Stimulated activated CD4-positive, alpha-beta T cell treated with anti-CD3 and anti-CD28 coated beads, Interleukin-12 subunit alpha, Interleukin-12 subunit beta, amount 100 ng/mL, for 24 hours (primary cell): ENCODE measurements at places on chromosomes 6 and 20.

- no peak for DNase-seq
These were observed 426.4 kb downstream of the PREX1 start for GRCh38 chr20:48401359-48401758.

GRCh38 chr20:34472246-34472925, 43.8 kb upstream of the DYNLRB1 start:
- no peak for DNase-seq

DNA sequence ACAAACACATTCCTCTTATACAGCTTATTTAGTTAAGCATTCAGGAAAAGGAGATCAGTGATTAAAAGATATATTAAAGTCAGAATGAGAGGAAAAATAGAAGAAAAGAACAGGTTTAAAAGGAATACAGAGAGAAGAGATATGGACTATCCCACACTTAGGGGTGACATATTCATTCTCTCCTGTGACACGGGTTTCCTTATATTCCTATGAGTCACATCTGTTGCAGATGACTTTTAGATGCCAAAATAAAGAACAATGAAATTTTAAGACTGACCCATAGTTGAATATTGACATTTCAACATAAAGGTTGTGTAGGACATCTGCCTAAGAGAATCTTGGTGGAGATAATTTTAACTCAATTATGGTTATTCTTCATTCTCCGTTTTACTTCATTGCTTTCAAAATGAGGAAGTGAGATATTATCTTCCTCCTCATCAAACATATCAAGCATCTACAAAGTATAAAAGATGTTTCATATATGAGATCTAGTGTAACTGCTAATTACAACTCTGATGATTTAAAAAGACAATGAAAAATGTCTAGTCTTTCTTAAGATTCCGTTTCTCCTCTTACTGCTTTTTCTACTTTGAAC, 1336.7 kb upstream of the CITED2 start:
- DNase-seq = no peak

DNA sequence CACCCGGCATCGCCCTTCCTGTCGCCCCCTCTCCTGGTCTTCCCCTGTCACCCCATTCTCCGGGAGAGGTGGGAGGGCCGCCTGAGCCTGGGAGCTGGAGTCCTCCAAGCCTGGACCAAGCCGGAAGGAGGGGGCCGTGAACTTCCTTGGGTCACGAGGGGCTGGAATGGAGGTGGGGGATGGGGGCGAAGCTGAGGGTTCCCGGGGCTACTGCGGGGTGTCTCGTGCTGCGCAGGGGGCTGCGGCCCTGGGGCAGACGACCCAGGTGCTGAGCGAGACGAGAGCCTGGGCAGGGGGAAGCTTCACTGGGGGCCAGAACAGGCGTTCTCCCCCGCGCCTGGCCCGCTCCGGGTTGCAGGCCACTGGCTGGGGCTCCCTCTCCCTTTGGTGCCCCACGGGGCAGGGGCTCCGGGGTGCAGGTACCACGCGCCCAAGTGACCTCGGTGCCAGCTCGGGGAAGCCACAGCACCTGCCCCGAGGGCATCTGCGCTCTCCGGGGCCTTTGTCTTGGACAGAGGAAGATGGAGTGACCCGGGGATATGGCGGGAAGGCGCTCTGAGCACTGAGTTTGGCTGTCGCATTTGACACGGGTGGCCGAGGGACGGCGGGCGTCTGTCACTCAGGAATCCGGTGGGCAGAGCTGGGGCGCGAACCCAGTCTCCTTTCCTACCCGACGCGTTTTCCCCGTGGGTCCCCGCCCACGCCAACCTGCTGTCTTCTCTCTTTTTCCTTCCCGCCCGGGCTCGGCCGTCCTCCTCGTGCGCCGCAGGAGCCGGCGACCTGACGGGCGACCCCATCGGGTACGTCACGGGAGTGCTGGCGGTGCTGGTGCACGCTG, 1.2 kb downstream of the SLC35D3 start:
- DNase-seq = no peak

- DNase-seq = no peak
These were observed 31.8 kb upstream of the DAAM2 start for GRCh38 chr6:39760226-39760952.

GRCh38 chr20:15814911-15815310, 758.3 kb downstream of the KIF16B start:
- DNase-seq = no peak

GRCh38 chr20:24490598-24490997, 21.2 kb downstream of the SYNDIG1 start:
- no peak for DNase-seq

DNA sequence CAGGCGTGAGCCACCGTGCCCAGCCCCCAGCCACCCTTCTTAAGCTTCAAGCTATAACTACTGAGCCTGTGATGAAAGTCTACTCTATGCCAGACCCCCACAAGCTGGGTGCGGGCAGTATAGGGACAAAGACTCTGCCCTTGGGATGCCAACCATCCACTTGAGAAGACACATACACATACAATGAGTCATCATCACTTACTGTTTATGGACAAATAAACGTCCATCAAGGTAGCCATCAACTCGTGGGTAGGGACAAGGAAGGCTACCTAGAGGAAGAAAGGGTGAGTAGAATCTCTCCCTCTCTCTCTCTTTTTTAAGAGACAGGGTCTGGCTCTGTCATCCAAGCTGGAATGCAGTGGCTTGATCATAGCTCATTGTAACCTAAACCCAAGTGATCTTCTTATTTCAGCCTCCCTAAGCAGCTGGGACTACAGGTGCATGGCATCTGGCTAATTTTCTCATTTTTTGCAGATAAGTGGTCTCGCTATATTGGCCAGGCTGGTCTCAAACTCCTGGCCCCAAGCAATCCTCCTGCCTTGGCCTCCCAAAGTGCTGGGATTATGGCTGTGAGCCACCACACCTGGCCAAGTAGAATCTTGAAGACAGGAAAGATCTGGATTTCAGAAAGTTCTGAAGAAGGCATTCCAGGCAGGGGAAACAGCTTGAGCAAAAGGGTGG, 2.6 kb upstream of the TP53INP2 start:
- no peak for DNase-seq

GRCh38 chr6:44498436-44498835, 110.9 kb downstream of the CDC5L start:
- DNase-seq = no peak

DNA sequence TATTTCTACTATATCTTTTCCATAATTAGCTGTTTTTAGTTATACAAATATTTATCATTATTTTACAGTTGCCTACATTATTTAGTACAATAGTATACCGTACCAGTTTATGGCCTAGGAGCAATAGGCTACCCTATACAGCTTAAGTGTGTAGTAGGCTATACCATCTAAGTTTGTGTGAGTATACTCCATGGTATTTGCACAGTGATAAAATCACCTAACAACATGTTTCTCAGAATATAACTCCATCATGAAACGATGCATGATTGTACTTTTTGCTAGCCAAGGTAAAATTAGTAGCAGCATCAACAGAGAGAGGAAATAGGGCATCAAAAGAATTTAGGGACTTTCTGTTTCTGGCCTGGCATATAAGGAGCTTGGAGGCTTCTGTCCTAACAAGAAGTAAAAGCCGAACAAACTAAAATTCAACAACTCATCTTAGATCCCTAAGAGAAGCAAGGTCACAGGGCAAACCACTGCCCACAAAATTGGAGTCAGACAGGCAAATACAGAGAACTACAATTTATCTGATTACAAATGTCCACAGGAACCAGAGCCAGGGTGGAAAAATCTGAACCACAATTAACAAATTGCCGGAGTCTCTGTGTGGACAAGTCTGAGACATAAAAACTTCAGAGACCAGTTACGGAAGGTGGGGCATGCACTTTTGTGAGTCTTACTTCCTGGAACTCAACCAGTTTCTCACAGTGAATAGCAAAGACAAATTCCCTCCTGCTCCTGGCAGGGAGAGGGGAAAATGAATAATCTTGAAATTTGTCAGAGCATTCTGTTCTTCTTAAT, 671.4 kb downstream of the RFPL4B start:
- DNase-seq = no peak

- DNase-seq = no peak
These were observed 18.9 kb downstream of the L3MBTL3 start for GRCh38 chr6:130037207-130037811.

- DNase-seq = no peak
These were observed 36.4 kb upstream of the GCLC start for GRCh38 chr6:53581173-53581773.

- DNase-seq = no peak
These were observed 291.4 kb downstream of the QKI start for GRCh38 chr6:163705923-163706322.
